RWPE2 (cell line): ENCODE measurements at places on chromosomes 7 and 10.
A peak's percentile ranks its signal among the peaks of the same experiment; 100 is the strongest.

DNA sequence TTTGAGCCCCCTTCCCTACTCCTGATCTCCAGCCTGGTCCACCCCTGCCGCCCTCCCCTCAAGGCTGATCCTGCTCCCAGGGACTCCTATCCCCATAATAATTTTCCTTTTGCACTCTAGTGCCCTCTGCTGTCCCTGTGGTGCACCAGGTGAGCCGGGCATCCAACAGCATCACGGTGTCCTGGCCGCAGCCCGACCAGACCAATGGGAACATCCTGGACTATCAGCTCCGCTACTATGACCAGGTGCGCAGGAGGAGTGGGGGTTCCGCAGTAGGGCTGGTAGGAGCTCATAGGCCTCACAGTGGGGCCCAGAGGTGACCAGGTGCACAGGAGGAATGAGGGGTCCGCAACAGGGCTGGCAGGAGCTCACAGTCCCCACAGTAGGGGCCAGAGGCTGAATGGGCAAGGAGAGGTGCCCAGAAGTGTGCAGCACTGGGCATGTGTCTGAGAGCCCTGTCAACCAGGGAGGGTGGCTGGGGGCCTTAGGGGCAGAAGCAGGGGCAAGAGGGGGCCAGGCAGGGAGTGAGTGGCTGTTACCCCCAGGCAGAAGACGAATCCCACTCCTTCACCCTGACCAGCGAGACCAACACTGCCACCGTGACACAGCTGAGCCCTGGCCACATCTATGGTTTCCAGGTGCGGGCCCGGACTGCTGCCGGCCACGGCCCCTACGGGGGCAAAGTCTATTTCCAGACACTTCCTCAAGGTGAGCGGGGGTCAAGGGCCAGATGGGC is 11.7 kb downstream of the EPHB6 start:
- no peak for DNase-seq

- no peak for DNase-seq
Measured at GRCh38 chr10:71520042-71520441, 123.3 kb downstream of the CDH23 start.

DNA sequence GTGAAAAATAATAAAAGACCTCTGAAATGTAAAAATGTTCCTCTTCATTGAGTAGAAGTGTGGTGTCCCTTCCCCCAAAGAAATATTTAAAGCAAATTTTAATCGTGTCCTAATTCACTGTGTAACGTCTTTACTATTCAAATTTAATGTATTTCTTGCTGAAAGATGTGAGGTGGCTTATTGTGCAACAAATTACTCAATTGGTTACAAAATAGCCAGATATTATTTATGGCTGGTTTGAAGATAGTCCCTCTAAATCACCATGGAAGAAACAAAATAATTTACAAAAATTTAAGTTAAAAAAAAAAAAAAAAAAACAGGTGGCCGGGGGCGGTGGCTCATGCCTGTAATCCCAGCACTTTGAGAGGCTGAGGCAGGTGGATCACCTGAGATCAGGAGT is 43.7 kb downstream of the DNAJC12 start:
- no peak for DNase-seq

DNA sequence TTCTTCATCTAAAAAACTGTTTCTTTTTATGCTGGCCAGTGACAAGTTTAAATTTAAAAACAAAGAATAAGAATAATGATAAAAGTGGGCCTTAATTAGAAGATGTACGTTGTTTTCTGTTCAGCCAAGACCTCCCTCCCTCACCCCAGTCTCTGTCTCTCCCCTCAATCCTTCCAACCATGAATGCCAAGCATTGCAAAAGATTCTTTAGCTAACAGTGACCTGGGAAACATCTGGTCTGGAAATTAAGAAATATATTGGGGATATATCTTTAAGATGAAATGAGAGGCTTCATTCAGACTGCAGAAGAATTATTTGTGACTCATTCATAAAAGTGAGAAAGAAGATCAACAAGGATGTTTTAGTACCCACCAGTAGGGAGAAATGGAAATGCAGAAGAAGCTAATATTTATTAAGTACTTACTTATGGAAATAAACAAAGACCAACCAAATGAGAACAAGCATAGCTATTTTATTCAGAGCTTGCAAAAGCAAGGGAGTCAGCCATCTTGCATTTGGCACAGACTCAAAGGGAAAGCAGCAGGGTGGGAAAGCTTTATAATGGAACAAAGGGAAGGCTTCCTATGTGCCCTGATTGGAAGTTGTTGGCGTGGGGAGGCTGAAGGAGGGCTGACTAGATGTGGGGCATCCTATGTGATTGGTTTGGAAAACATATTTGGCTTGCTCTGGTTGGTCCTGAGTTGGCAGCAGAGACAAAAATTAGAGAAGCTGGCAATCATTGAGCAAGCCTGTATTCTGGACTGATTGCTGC is 595.4 kb upstream of the GHITM start:
- DNase-seq: no peak

GRCh38 chr7:76054123-76055120 is 6.5 kb downstream of the MDH2 start:
- no peak for DNase-seq

DNA sequence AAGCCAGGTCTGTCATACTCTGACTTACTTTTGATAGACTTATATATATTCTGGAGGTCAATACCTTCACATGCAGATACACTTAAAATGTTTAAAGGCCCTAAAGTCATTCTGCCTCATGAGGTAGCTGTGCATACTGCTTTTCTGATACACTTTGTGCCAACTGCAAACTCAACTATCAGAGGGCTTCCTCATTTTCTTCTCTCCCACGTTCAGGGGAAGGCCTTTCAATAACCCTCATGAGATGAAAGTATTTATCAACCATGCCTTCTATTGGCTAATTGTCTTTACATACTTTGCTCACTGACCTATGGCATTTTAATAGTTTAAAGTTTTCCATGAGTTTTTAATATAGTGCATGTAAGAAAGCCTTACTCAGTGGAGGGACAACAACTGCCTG is 112.7 kb upstream of the AMPH start:
- no peak for DNase-seq

- DNase-seq: no peak
Measured at GRCh38 chr7:146741911-146742310, 625.3 kb downstream of the CNTNAP2 start.

DNA sequence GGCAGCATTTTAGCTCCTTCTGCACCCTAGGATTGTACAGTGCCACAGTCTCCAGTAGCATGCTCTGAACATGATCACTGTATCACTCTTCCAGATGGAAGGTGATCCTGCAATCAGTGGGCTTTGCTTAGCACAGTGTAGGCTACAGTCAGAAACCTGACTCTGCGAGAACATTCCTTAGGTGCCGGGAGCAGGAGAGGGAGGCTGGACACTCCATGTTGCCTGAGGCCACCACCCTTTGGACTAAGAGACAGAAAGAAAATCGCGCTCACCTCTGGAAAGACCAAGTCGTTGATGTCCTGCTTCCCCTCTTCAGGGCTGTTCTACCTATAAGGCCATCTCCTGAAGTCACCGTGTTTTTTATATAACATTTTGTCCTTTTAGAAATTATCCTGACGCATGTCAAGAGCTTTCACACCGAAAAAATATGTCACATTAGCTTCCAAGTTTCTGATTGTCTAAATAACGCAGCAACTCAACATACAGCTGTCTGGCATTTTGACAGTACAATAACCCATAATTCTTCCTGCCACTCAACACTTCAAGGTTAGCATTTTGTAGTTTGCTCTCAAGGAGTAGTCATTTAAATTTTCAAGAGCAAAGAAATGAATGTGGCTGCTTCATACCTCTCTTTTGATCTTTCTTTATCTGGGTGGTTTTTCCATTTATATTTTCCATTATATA is 563.1 kb downstream of the LRMDA start:
- DNase-seq: no peak

DNA sequence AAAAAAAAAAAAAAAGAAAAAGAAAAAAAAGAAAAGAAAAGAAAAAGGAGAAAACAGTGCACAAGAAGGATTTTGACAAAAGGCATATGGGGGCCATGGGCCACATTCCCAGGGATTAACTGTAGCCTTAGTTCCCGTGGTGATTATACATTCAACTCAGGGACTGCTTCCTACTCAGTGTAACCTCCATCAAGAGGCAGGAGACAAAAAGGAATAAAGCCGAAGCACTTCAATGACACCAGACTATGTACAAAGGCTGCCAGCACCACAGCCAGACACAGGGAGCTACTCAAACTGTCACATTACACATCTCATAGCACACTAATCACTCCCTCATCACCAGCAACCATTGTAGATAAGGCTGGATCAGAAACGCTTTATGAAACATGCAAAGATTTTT is 5.1 kb upstream of the PMPCB start:
- no peak for DNase-seq

DNA sequence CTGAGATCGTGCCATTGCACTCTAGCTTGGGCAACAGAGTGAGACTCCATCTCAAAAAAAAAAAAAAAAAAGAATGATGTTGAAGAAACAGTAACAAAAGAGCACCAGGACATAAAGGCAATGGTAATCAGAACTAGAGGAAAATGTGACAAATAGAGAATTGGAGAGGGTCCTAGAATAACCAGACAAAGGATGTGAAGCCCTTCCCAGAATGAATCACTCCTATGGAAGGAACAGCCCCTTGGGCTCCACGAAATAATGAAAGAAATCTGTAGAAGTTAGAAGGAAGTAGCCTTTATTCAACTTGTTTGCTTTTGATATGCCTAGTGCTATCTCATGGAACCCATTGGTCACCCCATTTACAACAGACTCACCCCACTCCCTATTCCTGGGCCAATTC is 169.2 kb downstream of the SUGCT start:
- DNase-seq: no peak

GRCh38 chr10:103794996-103795395 is 60.4 kb downstream of the SH3PXD2A start:
- no peak for DNase-seq

GRCh38 chr7:22460363-22460988 is 39.5 kb downstream of the STEAP1B start:
- no peak for DNase-seq

- peak; percentile 19 for DNase-seq
Measured at GRCh38 chr10:5503477-5503835, 4.1 kb upstream of the CALML5 start.

DNA sequence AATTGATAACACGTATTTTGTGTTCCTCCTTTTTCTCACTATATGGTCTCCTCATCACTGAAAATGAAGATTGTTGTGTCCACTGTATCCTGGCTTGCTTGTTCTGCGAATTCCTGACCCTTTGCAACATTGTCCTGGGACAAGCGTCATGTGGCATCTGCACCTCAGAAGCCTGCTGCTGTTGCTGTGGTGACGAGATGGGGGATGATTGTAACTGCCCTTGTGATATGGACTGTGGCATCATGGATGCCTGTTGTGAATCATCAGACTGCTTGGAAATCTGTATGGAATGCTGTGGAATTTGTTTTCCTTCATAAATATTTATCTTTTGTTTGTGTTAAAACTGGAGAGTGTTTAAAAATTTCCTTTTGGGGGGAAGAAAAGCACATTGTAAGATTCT is 93.7 kb downstream of the MDFIC start:
- no peak for DNase-seq

DNA sequence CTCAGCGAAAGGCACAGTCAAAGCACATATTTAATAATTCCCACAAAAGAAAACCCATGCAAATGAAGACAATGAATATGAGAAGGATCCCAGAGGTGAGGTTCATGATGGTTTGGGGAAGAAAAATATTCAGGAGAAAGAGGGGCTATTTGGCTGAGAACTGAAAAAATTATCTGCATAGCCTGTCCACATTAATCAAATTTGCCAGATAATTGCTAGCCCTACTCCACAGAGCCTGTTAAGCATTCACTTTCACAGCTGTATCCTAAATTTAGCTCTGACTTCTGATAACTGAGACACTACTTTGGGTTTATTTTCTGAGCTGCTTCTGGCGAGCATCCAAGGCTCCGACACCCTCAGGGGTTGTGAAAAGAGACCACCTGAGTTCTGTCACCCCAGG is 176.2 kb downstream of the HERPUD2 start:
- DNase-seq: no peak

- DNase-seq: no peak
Measured at GRCh38 chr10:132248455-132249225, 59.1 kb downstream of the STK32C start.

- no peak for DNase-seq
Measured at GRCh38 chr7:91343996-91344629, 79.9 kb downstream of the FZD1 start.

DNA sequence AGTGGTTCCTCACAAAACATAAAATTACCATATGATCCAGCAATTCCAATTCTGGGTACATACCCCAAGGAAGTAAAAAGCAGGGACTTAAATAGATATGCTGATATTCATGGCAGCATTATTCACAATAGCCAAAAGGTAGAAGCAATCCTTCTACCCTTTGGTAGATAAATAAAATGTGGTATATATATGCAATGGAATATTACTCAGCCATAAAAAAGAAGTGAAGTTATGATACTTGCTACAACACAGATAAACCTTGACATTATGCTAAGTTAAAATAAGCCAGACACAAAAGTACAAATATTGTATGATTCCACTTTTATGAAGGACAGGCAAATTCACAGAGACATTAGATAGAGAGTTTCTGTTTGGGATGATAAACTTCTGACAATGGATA is 13.3 kb downstream of the JMJD1C start:
- DNase-seq: no peak

GRCh38 chr10:19412531-19412930 is 363.9 kb downstream of the MALRD1 start:
- DNase-seq: no peak

- DNase-seq: no peak
Measured at GRCh38 chr10:108653531-108653930, 1269.8 kb downstream of the XPNPEP1 start.

DNA sequence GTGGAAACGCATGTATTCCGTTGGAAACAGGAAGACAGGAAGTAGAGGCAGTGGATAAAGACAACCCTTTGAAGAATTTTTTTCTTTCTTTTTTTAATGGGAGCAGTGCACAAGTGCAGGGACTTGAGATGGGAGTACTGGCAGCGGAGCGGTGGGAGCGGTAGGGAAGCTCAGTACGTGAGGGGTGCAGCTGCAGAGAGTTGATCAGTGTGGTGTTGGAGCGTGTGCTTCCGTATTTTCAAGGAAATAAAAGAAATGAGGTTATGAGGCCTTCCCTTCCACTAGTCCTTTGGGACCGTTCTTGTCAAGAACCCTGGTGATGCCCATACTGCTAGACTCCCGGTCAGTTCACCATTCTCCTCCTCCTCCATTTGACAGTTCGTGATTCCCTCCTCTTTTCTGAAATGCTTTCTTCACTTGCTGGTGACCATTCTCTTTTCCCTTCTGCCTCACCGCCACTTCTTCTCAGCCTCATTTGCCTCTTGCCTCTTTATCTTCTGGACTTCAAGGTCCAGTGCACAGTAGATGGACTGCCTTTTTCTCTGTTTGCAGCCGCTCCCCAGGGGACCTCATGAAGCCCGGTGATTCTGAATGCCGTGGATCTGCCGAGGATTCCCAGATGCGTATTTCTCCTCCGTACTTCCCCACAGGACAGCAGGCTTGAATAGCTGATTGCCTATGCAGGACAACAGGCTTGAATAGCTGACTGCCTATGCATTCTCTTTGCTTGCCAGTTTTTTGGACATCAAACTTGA is 39.1 kb upstream of the TMEM236 start:
- no peak for DNase-seq

- peak; percentile 54 for DNase-seq
Measured at GRCh38 chr7:931871-932650, 22.4 kb downstream of the ADAP1 start.

GRCh38 chr7:144113651-144114050 is 4.3 kb downstream of the OR2A2 start:
- no peak for DNase-seq

- no peak for DNase-seq
Measured at GRCh38 chr7:129010075-129010474, 44.8 kb downstream of the TNPO3 start.
